Occipital lobe (tissue), 3 donors: ENCODE measurements at places on chromosomes 4 and X. TPM values are rescaled to one million over a fixed set of nuclear protein-coding genes. Genes with fewer than 3 reads are reported as not detected.

DNA sequence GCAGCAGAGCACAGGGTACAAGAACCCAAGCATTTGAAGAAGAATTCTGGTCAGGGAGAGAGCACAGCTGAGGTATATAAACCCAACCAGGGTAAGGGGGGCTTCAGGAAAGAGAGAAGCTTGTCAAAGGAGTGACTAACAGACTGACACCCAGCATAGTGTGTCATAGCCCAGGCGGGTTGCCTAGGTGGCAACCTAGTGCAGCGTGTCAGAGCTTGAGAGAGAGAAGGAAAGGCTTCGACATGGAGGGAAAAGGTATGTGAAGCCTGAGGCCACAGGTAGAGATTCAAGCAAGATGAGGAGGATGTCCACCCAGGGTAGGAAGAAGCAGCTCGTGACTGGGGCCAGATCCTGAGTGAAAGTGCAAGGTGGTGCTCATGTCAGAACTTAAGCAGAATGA is 8.5 kb upstream of the ANTXR2 start:
- no peak for DNase-seq

HTATSF1 gene
- total RNA-seq: 67.4 TPM

LDB2 gene
- 146 TPM for total RNA-seq

DNA sequence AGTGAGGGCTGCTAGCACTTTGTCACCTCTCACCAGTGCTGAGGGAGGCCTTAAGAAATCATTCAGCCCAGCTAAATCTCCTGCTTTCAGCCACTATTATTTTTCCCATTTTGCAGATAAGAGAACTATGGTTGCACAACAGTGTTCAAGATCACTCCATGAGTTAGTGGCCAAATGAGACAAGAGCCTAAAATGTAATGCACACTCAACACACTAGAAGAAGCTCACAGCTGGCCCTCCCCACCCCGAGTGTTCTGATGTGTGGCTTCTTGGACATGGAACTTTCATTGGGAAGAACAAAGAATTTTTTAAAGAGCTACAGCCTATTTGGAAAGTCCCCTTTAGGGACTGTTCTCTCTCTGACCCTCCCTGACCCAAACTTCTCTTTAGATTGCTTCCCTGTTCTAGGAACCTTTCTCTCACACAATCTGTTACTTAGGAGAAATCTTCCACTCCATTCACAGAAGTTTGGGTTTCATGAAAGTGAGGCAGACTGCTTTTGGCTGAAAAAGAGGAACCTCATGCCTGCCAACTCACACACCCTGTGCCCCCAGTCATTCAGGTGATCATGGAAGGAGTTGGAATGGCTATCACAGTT is 44.0 kb upstream of the CT47C1 start:
- no peak for DNase-seq

DNA sequence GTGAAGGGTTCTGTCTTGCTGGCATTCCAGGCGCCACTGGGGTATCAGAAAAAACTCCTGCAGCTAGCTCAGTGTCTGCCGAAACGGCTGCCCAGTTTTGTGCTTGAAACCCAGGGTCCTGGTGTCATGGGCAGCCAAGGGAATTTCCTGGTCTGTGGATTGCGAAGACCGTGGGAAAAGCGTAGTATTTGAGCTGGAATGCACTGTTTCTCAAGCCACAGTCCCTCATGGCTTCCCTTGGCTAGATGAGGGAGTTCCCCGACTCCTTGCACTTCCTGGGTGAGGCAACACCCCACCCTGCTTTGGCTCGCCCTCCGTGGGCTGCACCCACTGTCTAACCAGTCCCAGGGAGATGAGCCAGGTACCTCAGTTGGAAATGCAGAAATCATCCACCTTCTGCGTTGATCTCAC is 40.1 kb downstream of the NOP14 start:
- no peak for DNase-seq

GRCh38 chr4:48578132-48578968 is 88.3 kb downstream of the ZAR1 start:
- DNase-seq: peak; percentile 2

SASH3 gene
- total RNA-seq: 0.62 TPM

MAPK10 gene
- 265 TPM for total RNA-seq

DNA sequence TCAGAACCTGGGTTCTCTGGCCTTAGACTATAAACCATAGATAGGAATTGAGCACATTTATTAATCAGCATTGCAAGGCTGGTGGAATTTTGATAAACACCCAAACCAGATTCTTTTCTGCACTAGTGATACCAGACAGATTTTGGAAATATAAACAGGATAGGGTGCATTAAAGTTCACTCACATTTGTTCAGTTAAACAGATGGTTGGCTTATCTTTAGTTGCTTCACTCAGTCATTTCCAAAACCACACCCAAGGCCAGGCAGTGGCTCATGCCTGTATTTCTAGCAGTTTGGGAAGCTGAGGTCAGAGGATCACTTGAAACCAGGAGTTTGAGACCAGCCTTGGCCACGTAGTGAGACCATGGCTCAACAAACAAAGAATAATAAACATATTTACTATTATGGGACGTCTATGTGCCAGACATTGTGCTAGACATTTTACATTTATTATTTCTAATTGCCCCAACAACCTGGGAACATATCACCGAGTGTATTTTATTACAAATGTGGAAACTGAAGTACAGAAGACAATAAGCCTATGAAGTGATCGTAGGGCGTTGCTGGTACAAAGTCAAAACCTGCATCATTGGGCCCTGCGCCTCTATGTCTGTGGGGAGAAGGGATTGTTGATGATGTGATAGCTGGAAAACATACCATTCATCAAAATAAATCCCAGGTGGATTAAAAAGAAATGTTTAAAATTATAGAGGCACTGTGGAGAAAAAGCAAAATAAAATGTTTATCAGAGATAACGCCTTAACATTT is 15.0 kb downstream of the ADD1 start:
- no peak for DNase-seq

GPR78 gene
- total RNA-seq: not detected

SPANXA1 gene
- not detected for total RNA-seq

DNA sequence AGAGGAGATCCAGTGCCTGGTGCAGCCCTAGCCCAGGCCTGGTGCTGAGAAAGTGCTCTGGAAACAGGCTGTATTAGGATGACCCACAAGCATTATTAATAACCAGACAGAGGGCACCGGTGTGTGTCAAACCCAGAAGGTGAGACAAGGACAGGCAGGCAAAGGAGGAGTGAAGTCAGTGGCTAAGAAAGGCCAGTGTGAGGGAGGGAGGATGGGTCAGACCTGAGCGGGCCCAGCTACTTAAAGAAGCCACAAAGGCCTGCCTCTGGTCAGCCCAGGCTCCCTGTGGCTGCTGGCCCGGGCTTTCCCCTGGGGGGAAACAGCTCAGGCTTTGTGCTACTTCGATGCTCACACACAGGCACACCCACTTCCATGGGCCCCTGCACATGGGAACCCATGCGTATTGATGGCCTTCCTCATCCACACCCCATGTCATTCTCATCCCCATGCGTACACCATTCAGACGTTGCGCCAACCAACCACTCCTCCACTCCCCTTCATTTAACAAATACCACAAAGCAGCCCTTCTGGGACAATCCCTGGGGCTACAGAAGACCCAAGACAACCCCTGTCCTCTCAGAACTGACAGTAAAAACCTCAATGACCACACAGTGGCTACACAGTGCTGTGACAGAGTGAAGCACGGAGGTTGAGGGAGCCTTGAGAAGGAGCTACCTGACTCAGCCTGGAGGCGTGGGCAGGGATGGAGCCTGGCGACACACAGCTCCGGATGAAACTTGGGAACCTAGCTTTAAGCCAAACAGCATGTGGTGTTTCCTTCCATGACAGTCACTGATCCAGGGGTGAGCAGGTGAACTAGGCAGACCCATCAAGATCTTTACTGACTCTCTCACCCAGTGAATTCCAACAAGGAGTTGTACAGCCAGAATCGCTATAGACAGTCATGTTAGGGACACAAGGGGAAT is 24.9 kb upstream of the MTM1 start:
- no peak for DNase-seq

SOWAHB gene
- 5.5 TPM for total RNA-seq

DNA sequence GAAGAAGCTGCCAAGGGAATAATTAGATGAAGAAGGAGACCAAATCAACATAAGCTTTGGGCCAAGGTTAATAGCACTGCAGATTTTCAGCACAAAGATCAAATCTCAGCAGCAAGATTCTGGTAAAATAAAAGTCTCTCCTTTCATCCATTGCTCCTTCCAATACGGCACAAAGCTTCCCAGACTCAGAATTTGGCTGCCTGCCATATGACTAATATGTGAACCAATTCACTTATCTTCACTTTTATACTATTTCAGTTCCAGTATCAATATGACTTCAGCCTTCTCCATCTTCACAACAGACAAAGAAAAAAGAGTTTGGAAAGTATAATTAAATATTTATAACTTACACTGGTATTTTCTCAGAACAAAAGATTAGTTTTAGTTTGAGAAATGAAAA is 978.3 kb upstream of the GRID2 start:
- DNase-seq: no peak

AFAP1 gene
- 62.2 TPM for total RNA-seq

MAGEA10 gene
- total RNA-seq: not detected

DNA sequence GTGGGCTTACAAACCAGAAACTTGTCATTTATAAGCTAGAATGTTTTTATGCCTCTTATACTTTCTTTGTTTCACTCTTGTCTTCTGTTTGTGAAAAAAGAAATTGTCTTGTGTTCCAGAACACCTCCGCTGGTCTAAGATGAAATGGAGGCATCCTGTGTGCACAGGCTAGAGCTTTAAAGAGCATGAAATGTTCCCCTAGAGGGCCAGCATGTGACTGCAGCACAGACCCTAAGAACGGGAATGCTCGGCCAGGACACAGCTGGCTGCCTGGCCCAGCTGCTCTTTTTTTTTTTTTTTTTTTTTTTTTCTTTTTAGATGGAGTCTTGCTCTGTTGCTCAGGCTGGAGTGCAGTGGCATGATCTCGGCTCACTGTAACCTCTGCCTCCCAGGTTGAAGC is 33.6 kb downstream of the SETD7 start:
- DNase-seq: no peak

DNA sequence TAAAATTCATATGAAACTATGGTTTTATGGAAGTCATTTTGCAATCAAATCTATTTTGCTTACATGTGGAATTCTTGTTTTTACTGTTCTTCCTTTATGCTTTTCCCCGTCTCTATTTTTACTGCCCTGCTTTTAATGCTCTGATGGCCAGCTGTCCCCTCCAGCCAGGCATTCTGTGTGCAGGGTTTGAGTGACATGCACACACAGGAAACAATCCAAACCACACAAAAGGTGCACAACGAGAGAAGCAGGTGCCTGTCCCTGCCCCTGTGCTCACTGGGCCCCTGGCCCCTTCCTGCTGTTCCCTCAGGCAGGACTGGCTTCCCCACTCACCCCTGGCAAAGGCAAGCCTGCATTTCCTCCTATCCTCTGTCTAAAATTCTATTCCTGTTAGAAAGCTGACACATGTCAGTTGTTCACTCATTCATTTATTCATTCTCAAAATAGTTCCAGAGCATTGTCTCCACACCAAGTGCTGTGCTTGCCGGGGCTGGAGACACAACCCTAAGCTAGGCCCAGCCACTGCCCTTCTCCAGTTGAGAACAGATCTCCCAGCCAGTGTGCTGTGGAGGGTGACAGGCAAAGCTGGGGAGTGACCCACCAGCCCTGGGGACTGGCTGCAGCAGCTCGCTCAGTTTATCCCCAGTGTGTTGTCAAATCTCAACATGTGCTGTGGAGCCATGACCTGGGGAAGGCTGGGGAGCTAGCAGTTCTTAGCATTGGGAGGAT is 346.3 kb downstream of the FBXW7 start:
- no peak for DNase-seq

NALF2 gene
- 1.9 TPM for total RNA-seq
